ENCODE measurements at places on chromosomes 11 and 22.

DNA sequence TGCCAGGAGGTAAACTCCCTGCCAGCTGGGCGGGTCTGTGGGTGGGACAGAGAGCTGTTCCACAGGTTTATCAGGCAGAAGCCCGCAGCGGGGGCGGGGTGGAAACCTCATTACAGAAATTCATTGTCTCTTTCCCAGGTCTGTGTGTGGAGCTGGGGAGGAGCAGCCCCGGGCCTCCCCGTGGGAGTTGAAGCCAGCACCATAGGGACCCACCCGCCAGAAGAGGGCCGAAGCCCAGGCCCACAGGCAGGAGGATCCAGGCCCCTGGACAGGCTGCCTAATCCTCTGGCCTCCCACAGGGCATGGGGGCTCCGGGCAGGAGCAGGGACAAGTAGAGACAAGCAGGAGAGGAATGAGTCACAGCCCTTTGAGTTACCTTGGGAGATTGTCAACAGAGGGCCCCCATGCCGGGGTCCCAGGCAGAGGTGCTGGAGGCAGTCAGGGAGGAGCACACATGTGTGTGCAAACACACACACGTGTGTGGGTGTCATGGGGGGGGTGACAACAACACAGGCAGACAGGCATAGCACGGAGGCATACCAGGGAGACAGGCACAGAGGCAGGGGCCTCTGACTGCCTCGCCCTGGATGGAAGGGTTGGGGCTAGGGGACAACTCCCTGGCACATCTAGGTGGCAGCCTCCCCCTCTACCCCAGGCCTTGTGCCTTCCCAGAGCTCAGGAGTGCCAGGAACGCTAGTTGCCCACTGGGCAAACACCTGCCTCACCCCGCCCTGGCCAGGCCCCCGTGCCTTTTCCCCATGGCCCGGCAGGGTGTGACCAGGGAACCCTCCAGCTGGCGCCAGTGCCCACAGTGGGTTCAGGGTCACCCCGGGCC lies 1.4 kb downstream of the CDC42BPG start:
- DNase-seq, result no peak

GRCh38 chr11:1271002-1271401 lies 38.4 kb downstream of the TOLLIP start:
- no peak for DNase-seq

DNA sequence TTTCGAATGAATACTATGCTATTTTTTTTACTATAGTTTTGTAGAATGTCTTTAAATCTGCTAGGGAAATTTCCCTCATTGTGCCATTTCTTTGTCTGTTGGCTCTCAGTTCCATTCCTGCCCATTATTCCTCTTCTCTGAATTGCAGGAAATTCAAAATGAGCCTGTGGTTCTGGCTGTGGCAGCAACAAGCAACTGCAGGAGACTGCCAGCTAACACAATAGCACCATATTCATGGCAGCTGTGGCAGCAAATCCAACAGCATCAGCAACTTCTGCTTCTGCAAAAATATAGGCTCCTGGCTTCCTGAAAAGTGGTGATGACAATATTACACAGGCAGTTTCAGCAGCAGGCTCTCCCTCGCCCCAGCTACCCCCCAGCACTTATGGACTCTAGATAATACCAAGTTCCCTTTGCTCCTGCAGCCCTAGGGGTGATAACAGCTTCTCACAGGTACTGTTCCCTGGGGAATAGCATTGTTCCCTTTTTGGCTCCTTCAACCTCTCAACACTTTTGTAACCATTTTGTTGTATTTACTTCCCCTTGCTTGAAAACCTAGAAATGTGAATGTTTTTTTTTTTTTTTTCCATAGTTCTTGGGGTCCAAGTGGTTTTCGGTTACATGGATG lies 9.3 kb downstream of the PATE4 start:
- DNase-seq, result no peak

GRCh38 chr11:73393011-73393380 lies 16.8 kb downstream of the RELT start:
- DNase-seq, result no peak

- DNase-seq, result no peak
Measured at GRCh38 chr11:98153752-98154151, 867.0 kb upstream of the CNTN5 start.

GRCh38 chr22:25085930-25086901 lies 113.4 kb upstream of the CRYBB3 start:
- no peak for DNase-seq

- no peak for DNase-seq
Measured at GRCh38 chr22:23062616-23063538, 7.4 kb upstream of the GNAZ start.

DNA sequence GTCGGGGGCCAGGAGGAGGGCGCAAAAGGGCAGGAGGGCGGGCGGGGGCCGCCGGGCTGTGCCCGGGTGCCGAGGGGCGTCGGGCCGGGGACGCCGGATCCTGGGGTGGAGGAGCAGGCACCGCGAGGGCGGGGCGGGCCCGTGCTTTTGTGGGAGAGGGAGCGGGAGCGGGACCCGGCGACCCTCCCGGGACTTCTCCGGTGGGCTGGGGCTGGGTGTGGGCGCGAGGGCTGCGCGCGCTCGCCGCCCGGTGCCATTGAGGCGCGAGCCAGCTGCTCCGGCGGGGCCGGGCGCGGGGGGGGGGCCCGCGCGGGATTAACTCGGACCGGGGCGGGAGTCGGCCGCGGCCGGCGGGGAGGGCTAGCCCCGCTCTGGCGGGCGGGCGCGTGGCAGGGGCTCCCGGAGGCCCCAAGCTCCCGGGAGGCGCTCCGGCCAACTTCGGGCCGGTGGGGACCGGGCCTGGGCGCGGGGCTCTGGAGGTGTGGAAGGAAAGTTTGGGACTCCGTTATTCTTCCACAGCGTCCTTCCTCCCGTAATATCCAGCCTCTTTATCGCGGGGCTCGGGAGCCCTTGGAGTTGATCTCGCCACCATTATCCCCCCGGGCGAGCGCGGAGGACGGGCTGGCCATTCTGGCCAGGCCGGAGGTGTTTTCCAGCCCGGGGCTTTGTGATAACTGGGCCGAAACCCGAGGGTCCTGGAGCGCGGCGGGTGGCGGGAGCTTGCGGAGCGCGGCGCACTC lies 936 bp downstream of the CECR2 start:
- DNase-seq, result no peak

Data from activated CD4-positive, alpha-beta T cell treated with anti-CD3 and anti-CD28 coated beads for 4 hours (primary cell).